ENCODE measurements at places on chromosomes 3 and 15. TPM values are rescaled to one million over a fixed set of nuclear protein-coding genes. Genes with fewer than 3 reads are reported as not detected.

DNA sequence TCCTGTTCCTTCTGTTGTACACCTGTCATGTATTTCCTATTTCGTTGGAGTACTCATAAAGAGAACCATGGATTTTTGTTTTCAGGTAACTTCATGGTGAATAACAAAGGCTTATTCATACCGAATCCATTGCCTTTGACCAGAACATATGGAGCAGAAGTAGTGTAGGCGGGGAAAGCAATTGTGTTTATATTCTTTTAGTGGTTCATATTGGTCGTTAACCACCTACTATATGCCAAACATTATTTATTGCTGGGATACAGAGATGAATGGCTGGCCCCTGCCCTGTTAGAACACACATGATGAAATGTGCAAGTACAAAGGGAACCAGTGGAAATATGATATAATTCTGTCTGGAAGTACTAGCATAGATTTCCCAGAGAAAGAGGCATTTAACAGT, 9.8 kb downstream of the RPUSD2 start:
- no peaks in the 10 kb centered on the region for H3K27me3 ChIP-seq
- H3K27ac ChIP-seq: no peak overlapping the region
- H3K4me3 ChIP-seq: no peak overlapping the region
- H3K4me1 ChIP-seq: peaks cover 7% of the 10 kb centered on the region
- peaks cover 14% of the 10 kb centered on the region for H3K36me3 ChIP-seq

The CAMK2N2 gene
- 0.20 TPM for total RNA-seq

The PRR20G gene
- total RNA-seq: not detected

DNA sequence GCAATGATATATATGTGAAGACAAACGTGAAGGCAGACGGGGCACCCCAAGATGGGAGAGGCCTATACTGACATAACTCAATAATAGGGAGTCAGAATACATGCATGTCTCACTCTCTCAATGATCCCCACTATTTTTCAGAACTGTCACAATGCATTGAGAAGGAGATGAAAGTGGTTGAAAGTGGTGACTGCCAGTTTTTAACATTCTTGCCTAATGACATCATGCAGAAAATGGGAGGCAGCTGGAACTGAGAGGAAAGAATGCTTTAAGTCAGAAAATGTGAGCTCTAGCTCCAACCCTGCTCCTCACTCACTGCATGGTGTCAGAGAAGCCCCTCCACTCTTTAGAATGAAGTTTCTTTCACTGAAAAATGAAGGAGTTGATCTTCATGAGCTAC, 55.3 kb upstream of the P2RY1 start:
- H3K27ac ChIP-seq: no peak overlapping the region
- DNase-seq: no peak
- H3K4me1 ChIP-seq: no peaks in the 10 kb centered on the region
- H3K4me3 ChIP-seq: no peak overlapping the region

The SLC49A4 gene
- total RNA-seq: 1.5 TPM

DNA sequence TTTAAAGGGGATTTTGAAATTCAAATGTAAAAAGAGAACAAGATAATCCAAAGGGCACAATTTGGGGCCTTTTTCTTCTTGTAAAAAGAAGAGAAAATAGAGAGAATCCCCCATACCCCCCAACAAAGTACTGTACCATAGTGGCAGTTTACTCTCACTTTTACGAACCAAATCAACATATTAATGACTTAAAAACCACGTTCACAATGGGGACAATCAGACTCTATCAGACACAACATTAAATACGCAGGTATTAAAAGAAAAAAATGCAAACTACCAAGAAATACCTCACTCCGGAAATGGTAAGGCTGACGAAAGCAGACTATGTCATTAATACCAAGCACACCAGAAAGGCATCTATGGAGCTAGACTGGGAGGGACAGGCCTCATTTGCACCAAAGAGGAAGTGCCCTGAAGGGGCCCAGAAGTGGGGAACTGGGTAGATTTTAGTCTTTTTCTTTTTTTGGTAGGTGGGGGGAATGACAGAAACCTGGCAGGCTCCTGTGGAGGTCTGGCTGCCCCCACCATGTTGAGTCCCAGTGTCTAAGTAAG, 134.3 kb downstream of the TIGIT start:
- no peaks in the 10 kb centered on the region for H3K36me3 ChIP-seq
- no peak overlapping the region for H3K27ac ChIP-seq
- H3K4me1 ChIP-seq: no peaks in the 10 kb centered on the region
- H3K27me3 ChIP-seq: no peaks in the 10 kb centered on the region
- no peak for DNase-seq

DNA sequence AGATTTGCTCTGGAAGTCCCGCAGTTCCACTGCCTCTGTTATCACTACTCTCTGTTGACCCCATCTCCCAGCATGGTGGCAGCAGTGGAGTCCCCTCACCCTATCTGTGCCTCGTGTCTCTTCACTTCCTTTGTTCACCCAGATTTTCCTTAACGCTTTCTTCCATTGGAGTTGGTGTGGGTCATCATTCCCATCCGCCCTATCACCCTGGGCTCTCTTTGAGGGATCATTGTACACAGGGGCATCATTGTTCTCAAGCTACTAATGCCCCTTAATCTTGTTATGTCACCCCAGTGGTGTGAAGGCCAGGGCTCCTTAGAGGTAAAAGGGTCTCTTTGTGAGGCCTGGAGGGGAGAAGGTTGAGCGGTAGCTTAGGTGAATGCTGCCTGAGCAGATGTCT, 329.5 kb upstream of the CTDSPL start:
- H3K36me3 ChIP-seq: no peaks in the 10 kb centered on the region
- no peak overlapping the region for H3K4me3 ChIP-seq
- H3K27me3 ChIP-seq: peaks cover 13% of the 10 kb centered on the region
- no peak for DNase-seq
- H3K27ac ChIP-seq: no peak overlapping the region

DNA sequence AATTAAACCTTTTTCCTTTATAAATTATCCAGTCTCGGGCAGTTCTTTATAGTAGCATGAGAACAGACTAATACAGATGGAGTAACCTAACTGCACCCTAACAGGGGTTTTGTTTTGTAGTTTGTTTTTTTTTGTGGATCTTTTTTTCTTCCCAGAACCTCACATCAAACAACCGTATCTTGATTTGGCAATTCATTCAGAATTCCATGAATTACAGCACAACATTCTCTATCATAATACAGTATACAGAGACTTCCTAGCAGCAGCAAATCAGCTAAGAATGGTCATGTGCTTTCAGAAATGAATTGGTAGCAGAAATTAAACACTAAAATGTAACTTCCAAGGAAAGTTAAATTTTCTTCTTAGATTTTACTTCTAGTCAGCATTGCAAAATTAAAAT, 114.6 kb downstream of the TMCC1 start:
- no peaks in the 10 kb centered on the region for H3K4me1 ChIP-seq
- H3K36me3 ChIP-seq: peaks cover 9% of the 10 kb centered on the region
- no peaks in the 10 kb centered on the region for H3K27me3 ChIP-seq
- no peak overlapping the region for H3K27ac ChIP-seq
- no peak for DNase-seq

DNA sequence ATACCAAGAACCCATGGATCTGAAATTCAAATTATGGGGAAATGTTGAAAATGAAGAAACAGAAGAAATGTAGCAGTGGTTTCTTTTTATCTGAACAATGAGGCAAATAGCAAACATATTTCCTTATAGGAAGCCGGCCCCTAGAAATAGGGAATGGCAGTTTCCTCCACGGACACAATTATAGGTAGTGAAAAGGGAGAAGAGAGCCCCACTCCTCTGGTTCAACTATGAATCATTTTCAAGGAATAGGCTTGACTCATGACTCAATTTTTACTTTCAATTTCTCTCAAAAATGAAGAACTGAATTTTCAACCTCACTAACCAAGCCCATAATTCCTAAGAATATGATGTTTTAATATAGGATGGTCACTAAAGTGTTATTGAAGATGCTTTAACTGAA, 243.1 kb downstream of the MECOM start:
- H3K27ac ChIP-seq: no peak overlapping the region
- H3K4me3 ChIP-seq: no peak overlapping the region
- no peaks in the 10 kb centered on the region for H3K27me3 ChIP-seq
- DNase-seq: no peak
- H3K4me1 ChIP-seq: no peaks in the 10 kb centered on the region

GRCh38 chr3:122921791-122922651, 105.5 kb downstream of the SEMA5B start:
- H3K27ac ChIP-seq: no peak overlapping the region
- H3K4me1 ChIP-seq: peaks cover 3% of the 10 kb centered on the region
- H3K36me3 ChIP-seq: no peaks in the 10 kb centered on the region
- DNase-seq: peak; percentile 56
- peaks cover 38% of the 10 kb centered on the region for H3K27me3 ChIP-seq

DNA sequence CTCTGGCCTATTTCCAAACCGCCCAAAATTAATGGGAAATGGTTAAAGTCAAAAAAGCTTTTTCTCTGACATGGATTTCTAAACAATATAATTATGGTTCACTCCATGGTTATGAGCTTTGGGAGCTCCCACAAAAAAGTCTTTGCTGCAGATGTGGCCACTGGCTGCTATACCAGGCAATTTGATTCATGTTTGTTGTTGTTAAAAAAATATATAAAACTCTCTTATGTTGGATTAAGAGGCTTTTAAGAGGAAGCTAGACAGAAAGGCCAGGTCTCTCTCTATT, 258.6 kb downstream of the TIGIT start:
- no peaks in the 10 kb centered on the region for H3K4me1 ChIP-seq
- no peaks in the 10 kb centered on the region for H3K27me3 ChIP-seq

- H3K27me3 ChIP-seq: no peaks in the 10 kb centered on the region
- no peak overlapping the region for H3K27ac ChIP-seq
- H3K36me3 ChIP-seq: no peaks in the 10 kb centered on the region
- no peak overlapping the region for H3K4me3 ChIP-seq
- no peaks in the 10 kb centered on the region for H3K4me1 ChIP-seq
- DNase-seq: no peak
Observed at GRCh38 chr3:145286937-145287336, 874.0 kb downstream of the PLOD2 start.

DNA sequence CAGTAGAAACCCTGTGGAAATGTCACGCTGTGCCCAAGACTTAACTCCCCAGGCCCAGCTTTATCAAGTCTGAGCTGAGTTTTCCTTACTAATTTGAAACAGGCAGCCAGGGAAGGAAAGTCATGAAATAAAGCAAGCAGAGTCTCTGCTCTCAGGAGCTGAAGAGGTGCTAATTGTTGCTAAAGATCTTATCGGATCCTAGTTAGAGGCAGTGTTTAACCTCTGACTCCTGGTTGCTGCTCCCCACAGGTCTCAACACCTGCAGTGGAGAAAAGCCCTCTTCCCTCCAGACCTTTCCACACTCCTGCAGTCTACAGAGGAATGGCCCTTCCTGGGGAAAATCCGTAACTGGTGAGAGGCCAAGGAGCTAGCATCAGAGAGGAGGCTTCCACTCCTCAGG, 628.2 kb downstream of the NTRK3 start:
- no peak overlapping the region for H3K4me3 ChIP-seq
- no peaks in the 10 kb centered on the region for H3K27me3 ChIP-seq
- H3K4me1 ChIP-seq: no peaks in the 10 kb centered on the region
- no peak overlapping the region for H3K27ac ChIP-seq
- DNase-seq: no peak

DNA sequence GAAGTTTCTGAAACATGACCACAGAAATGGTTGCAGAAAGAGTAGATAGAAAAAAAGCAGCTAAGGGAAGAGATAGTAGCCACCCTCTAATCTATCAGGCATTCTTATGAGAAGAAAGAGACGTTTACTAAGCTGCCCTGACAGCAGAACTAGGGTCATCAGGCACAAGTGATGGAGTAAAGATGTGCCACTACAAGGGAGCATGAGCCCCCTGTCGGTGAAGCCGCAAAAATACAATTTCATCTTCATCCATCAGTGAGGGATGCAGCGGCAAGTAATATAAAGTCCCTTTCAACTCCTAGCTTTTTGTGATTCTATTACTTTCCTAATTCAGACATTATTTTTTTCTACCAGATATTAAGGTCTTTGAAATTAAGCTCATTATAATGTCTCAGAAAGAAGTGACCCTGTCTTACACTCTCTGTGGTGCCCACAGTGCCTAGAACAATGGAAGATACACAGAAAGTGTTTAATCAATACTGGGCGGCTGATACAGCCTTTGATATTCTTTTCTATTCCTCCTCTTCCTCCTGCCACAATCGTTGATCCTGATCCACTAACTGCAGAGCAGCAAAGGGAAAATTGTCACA, 651.6 kb downstream of the NTRK3 start:
- no peak overlapping the region for H3K27ac ChIP-seq
- H3K36me3 ChIP-seq: no peaks in the 10 kb centered on the region
- no peak for DNase-seq
- no peak overlapping the region for H3K4me3 ChIP-seq
- peaks cover 5% of the 10 kb centered on the region for H3K27me3 ChIP-seq
- no peaks in the 10 kb centered on the region for H3K4me1 ChIP-seq

The ZPLD1 gene
- total RNA-seq: not detected
